ENCODE measurements at places on chromosomes 16 and 17. TPM values are rescaled to one million over a fixed set of nuclear protein-coding genes. Genes with fewer than 3 reads are reported as not detected.

CREBBP gene
- total RNA-seq = 34.6 TPM

TAC4 gene
- not detected for total RNA-seq

RAMP2 gene
- total RNA-seq = 5.1 TPM

KRTAP4-5 gene
- not detected for total RNA-seq

All from mesangial cell (primary cell).